ENCODE measurements at places on chromosomes 2 and 18.

- peak; percentile 13 for DNase-seq
These were observed 14.2 kb downstream of the ECEL1 start for GRCh38 chr2:232473467-232473890.

DNA sequence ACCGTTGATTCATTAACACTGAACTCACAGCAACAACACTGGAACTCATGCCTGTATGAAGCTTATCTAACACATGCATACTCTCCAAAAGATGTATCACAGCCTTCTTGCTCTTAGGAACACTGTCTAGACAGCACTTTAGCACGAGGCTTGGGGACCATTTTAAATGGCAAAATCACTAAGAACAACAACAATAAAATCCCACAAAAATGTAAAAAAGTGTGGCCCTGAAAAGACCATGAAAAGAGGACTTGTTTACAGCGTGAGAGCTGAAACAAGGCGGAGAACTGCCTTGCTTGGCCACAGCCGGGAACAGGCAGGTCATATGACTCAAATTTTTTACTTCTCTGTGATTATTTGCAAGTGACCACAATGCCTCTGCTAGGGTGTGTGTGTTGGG, 48.1 kb downstream of the CHN1 start:
- no peak for DNase-seq

GRCh38 chr2:19299522-19299921, 58.9 kb downstream of the OSR1 start:
- no peak for DNase-seq

GRCh38 chr2:94622113-94622618, 249.1 kb upstream of the TEKT4 start:
- no peak for DNase-seq

GRCh38 chr18:50240080-50240563, 26.2 kb downstream of the CFAP53 start:
- no peak for DNase-seq

DNA sequence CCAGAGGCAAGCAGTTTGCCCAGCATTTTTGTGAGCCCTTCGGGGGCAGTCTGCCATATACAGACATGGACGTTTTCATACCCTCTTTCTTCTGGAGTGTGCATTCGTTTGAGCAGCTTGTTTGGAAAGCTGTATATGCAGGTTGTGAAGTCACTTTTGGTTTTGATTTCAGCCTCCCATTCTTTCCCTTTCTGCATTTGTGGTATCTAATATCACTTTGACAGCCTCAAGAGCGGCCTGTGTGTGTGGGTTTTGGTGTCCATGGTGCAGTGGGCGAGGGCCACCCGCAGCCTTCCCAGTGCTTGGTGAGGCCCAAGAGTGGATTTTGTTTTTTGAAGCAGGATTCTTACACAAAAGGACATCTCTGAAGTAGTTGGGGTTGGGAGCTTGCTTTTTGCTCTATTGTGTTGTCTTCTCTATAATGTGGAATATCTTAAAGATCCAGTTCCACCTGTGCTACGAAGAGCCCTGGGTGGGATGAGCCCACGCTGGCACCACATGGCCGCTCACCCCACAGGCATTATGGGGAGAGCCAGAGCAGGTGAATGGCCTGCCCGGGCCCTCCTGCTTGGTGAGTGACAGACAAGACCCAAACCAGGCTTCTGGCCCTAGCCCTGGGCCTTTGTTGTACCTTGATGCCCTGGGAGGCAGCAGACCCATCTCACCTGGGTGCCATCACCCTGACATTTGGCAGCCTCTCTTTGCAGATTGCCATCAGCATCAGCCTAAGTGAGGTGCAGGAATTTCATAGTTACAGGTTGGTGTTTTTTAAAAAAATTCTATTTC, 29.5 kb downstream of the INPP4A start:
- no peak for DNase-seq

GRCh38 chr2:11128243-11128951, 26.9 kb upstream of the SLC66A3 start:
- DNase-seq: no peak

DNA sequence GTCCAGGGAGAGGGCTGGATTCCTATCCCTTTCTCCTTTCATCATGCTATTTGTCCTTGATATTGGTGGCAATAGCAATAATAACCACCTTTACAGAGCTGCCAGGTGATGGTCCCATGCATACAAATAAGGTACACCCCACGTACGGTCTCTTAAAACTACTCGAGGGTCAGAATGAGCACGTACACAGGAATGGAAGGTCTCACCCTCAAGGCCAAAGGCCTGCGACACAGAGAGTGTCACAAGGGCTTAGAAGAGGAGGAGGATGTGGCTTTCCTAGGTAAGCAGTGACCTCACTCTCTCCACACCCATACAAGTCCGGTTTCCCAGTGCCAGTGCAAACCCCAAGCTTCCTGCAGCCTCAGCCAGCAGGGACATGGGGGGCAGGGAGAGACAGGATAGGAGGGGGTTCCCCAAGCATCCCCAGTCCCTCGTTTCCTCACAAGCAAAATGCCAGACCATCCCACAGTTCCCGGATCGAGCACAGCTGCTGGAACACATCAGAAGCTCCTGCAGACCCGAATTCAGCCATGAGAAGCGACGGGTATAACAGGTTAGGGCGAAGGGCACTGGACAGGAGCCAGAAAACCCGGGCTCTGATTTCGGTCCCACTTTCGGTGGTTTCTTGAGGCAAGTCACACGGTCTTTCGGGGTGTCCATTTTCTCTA, 49.2 kb downstream of the PLB1 start:
- no peak for DNase-seq

DNA sequence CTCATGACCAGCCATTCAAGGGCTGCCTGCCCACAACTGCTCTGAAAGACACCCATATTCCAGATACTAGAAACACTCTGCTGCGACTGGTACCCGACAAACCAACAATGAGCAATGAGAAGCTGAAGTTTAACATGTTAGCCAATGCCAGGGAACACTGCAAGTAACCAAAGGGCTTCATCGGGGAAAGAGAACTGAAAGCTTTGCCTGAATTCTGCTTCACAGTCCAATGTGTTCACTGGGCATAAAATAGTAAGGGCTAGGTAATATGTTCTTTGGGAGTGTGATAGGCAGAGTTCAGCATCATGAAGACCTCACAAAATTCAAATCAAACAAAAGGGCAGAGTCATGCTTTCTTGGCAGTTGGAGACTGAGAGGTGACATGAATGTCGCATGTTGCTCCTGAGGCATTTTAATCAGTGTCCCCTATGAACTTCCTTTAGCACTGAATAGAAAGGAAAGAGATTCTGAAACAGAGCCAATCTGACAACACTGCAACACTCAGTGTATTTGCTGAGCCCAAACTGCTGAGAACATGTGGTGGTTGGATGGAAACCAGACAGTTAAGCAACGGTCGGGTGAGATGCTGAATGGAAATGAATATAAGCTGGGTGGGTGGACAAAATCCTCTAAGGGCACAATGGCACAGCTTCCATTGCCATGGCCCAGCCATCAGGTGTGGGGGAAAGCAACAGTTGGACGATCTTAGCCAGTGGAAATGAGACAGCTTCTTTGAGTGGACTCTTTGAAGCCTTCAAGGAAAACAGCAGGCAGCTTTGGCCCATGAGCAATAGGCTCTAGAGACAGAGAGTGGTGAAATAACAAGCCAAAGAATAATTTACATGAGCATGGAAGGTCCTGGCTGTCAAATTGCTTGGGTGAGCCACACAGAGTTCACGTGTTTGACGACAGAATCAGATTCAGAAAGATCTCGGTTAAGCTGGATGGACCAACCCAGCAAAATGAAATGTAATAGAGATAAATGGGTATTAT, 277.5 kb downstream of the AFF3 start:
- DNase-seq: peak; percentile 79

DNA sequence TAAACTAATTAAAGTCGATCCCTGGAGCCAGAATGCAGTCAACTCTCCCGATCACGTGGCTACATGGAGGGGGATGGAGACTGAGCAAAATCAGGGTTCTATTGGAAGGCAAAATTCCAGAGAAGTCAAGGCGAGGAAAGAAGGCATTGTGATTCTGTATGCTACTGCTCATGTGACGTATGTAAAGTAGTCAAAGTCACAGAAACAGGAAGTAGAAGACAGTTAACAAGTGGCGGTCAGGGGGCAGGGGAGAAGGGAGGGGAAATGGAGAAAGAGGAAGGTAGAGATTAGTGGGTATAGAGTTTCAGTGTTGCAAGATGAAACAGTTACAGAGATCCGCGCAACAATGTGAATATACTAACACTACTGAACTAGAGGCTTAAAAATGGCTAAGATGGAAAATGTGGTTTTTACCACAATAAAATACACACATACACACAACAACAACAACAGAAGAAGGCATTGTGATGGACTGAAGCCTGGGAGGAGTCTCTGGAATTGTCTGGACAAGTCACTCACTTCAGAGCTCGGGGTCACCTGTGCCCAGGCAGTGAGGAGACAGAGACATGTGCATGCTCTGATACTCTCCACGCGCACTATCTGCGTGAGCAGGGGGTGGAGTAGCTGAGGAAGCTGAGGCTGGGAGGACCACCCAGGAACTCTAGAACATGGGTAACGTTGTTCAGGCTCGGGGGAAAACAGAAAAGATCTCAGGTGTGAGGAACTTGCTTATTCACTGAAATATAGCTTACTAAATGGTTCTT, 89.9 kb upstream of the CDCA7 start:
- DNase-seq: no peak

DNA sequence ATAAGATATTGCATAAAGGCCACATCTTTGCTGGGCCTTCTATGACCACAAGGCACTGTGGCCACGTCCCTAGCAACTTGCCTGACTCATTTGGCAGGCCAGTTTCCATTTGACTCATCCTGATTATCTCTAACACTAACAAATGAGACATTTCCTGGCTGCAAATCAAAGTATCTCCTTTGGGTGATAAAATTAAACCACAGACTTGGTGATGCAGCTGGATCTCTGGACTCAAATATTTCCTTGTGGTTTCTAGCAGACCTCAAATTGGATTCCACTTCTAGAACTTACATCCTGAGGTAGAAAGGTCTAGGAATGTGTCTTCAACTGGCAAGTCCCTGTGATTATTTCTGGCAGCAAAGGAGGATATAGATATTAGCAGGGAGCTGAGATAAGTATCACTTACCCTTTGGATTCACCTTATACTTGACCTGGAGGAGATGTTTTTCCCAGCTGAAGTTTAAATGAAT, 167.9 kb upstream of the NXPH2 start:
- DNase-seq: no peak

GRCh38 chr2:104820126-104820525, 33.8 kb upstream of the POU3F3 start:
- no peak for DNase-seq

GRCh38 chr2:24050041-24050979, 769 bp downstream of the FKBP1B start:
- DNase-seq: peak; percentile 24

GRCh38 chr2:223921204-223921603, 23.9 kb downstream of the WDFY1 start:
- no peak for DNase-seq

DNA sequence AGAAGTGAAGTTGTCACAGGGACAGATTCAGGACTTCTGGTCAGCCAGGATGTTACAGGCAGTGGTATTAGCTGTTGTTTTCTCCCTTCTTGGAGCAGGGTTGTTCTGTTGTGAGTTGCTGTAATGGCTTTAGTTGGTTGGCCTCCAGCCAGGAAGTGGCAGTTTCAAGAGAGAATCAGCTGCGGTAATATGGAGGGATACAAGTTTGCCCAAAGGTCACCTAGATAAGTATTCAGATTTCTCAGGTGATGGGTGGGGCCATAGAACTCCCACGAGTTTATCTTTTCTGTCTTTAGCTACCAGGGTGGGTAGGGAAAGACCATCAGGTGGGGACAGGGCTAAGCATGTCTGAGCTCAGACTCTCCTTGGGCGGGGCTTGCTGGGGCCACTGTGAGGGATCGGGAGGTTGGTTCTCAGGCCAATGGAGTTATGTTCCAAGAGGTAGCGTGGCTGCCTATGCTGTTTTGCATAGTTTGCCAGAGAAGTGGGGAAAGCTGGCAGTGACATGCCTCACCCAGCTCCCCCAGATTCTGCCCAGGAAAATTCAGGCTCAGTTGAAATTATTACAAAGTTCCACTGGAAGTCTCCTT, 640.4 kb upstream of the CHAC2 start:
- DNase-seq: no peak

DNA sequence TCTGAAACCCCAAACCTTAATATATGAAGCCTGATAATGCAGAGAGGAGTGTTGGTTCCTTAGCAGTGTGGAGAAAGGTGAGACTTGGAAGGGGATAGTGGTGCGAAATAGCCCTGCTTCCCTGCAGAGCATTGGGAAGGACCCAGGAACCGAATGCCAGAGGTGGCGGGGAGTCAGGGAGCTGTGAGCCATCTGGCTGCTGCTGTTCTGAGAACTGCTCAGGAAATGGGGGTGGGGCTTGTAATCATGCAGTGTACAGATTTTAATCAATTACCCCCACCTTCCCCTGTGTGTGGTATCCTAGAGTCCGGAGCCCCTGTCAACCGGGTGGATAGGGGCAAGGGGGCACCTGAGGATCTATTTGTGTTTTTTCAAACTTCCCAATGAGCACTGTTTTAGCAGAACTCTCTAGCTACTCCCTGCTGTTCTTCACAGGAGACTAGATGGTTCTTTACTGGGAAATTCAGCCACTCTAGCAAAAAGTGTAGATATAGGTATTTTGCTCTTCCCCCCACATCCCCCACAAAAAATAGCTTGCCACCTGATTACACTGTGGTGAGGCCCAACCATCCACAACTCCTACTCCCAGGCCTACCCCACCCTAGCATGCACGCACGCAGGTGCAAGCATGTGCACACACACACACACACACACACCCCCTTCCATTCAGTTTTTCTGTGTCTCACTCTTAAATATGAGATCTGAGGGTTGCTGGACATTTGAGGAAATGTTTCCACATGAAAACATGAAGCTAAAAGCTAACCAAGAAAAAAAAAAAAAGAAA, 30.1 kb upstream of the MBOAT2 start:
- DNase-seq: no peak

GRCh38 chr18:48992791-48993555, 42.2 kb upstream of the SMAD7 start:
- no peak for DNase-seq

GRCh38 chr2:141611981-141612380, 518.8 kb downstream of the LRP1B start:
- no peak for DNase-seq

DNA sequence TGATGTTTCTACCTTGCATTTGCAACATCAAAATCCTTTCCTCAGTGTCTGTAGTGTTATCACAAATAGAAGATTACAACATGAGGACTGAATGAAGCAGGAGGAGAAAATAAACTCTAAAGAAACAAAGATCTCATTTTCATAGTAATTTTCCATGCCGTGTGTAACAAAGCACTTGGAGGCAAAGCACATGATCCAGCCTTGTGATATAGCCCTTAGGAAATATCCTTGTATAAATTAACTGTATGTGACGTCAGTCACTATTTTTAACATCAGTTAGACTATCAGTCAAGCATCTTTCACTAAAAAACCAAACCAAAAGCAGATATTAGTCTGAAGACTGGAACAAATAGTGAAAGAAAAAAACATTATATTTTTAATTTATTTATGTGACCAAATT, 492.1 kb upstream of the CNTNAP5 start:
- DNase-seq: no peak

DNA sequence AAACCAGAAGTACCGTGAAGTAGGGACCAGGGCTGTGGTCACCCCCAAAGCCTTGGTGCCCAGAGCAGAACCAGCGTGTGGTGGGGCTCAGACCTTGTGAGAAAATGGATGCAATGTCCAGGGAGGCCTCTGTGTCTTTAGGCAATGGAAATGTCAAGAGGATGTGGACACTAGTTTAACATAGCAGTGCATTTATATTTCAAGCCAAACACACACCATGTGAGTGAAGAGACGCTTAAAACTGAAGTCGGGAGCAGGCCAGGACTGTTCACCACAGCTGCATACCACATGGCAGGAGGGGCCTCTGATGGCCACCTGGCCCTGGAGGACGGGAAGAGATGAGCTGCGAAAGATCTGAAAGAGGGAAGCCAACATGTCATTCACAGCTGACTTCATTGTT, 87.3 kb upstream of the LDLRAD4 start:
- DNase-seq: no peak

- DNase-seq: no peak
These were observed 76.0 kb downstream of the UXS1 start for GRCh38 chr2:106117882-106118684.

All from right lung (tissue), 10 donors.